HuH-7 (cell line): ENCODE measurements at places on chromosomes 3 and 15.

DNA sequence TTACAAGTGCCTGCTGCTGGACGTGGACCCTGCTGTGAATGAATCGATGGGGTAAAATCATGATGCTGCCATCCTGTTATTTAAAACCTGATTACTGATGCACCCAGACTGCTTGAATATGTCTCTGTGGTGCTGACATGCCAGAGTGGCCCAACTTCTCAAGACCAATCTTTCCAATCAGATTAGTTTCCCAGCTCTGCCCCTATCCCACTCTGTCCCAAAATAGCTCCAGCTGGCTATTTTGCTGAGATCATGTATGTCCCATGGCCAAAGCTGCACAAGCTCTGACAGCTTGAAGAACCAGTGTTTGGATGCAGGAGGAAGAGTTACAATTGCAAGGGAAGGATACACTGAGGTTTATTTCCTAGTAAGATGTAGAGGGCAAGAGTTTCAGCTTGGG, 153.6 kb downstream of the TMEM108 start:
- DNase-seq = no peak

DNA sequence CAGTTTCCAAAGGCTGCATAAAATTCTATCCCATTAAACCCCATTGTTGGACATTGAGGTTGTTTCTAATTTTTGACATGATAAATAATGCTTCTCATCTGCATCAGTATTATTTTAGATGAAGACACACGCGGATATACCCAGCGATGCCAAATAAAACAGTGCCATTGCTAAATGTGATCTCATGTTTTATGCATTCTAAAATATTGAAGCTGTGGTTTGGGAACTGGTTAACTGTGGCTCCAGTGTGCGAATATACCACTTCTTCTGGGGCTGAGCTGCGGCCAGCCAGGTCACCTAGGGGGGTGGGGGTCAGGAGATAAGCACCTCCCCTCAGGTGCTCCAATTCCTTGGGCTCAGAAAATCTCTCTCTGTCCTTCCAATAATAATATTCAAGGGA, 230.0 kb downstream of the ADAMTS9 start:
- DNase-seq = no peak

DNA sequence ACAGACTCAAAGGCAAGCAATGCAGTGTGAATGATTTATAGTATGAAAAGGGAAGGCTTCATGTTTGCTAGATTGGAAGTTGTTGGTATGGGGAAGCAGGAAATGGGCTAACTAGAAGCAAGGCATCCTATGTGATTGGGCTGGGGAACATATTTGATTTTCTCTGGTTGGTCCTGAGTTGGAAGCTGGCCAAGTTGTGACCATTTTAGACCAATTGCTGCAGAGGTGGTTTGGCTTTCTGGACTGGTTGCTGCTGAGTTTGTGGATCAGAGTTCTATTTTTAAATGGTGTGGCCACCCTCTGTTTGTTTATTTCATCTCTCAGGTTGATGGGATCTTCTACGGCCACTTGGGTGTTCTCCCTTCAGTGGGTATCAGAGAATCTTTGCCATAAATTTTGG, 39.7 kb downstream of the NUDT16 start:
- DNase-seq = no peak

- DNase-seq = no peak
Observed at GRCh38 chr15:101054116-101054515, 135.0 kb downstream of the LRRK1 start.

DNA sequence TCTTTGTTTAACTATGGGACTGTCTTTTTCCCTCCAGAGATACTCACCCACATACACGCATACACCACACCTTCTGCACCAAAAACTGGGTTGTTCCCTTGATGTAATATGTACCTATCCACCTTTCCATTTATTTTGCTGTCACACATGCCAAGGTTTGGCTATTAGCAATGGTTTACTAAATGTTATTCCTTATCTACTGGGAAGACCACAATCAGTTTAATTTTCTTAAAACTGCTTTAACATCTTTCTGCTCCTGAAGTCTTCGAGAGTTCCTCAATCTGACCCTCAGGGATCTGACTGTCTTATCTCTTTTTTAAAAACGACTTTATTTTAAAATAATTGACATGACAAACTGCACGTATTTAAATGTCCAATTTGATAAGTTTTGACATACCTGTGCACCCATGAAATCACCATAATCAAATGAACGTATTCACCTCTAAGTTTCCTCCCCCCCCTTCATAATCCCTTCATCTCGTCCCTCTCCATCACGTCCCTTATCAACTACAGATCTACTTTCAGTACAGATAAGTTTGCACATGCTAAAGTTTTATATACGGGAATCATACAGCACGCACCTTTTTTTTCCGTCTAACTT, 805 bp upstream of the TRPM7 start:
- DNase-seq = no peak

- no peak for DNase-seq
Observed at GRCh38 chr3:129195731-129196256, 12.1 kb upstream of the CNBP start.

GRCh38 chr3:103977417-103977816, 1389.3 kb upstream of the ALCAM start:
- no peak for DNase-seq

- DNase-seq = no peak
Observed at GRCh38 chr3:115961380-115961779, 338.1 kb downstream of the GAP43 start.

GRCh38 chr3:146269271-146269670, 18.4 kb upstream of the PLSCR4 start:
- DNase-seq = no peak

DNA sequence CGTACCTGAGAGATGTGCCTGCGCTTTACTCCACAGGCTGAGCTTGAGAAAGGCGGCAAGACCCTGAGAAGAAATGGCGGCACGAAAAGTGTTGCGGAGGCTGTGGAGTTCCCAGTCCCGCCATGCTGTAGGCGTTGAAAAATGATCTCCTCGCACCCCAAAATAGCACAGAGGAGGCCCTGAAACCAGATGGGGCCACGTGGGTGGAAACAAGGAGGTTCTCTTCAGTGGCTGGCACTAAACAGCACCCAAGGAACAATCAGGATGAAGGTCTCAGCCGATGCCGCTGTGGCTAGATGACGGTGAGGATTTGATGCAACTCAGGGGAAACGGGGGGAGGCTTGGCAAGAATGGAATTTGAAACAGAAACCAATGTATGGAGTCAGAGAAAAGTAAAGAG, 57.3 kb downstream of the TMEM212 start:
- no peak for DNase-seq

GRCh38 chr3:190432216-190432615, 17.5 kb downstream of the TMEM207 start:
- DNase-seq = no peak

GRCh38 chr3:157982359-157982758, 123.9 kb downstream of the SHOX2 start:
- DNase-seq = no peak

GRCh38 chr3:16551342-16551976, 38.0 kb upstream of the RFTN1 start:
- DNase-seq = no peak

DNA sequence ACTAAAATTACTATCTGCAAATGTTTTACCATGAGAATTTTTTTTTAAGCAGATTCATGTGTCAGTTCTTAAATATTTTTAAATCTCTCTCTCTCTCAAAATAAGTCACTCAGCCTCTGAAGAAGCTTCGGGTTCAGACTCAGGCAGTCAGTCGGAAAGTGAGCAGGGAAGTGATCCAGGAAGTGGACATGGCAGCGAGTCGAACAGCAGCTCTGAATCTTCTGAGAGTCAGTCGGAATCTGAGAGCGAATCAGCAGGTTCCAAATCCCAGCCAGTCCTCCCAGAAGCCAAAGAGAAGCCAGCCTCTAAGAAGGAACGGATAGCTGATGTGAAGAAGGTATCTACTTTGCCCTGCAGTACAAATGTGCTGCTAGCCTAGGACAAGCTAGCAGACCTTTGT, 24.1 kb downstream of the CHD2 start:
- DNase-seq = no peak

- no peak for DNase-seq
Observed at GRCh38 chr15:67815036-67815592, 10.2 kb upstream of the SKOR1 start.

GRCh38 chr3:133675631-133676335, 14.0 kb upstream of the TOPBP1 start:
- DNase-seq = peak; percentile 68

GRCh38 chr3:70383360-70383831, 71.0 kb upstream of the MDFIC2 start:
- DNase-seq = no peak

- no peak for DNase-seq
Observed at GRCh38 chr15:34206011-34206410, 3.9 kb downstream of the KATNBL1 start.

GRCh38 chr3:16820485-16820884, 64.3 kb upstream of the PLCL2 start:
- no peak for DNase-seq

DNA sequence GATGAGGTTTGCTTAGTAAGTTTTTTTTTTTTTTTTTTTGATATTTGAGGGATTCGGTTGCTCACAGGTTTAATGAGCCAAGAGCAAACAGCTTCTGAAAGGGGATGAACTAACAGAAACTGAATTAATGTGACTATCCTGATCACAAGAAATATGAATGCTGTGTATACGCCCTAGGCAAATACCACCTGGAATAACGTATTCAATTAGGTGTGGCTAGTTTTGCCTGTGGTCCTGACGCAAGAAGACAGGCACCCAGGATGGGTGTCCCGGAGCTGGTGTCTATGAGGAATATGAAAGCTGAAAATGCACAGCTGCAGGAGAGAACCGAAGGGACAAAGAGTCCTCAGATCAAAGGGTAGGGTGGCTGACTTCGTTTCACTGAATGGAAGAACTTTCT, 14.6 kb downstream of the LSG1 start:
- DNase-seq = no peak

GRCh38 chr15:63597821-63598220, 634 bp downstream of the FBXL22 start:
- DNase-seq = no peak

GRCh38 chr3:46143951-46144473, 64.1 kb downstream of the CCR1 start:
- DNase-seq = no peak

- DNase-seq = no peak
Observed at GRCh38 chr3:59240666-59241255, 190.9 kb upstream of the CFAP20DC start.

- DNase-seq = peak; percentile 28
Observed at GRCh38 chr15:66288093-66288492, 5.3 kb upstream of the DIS3L start.

DNA sequence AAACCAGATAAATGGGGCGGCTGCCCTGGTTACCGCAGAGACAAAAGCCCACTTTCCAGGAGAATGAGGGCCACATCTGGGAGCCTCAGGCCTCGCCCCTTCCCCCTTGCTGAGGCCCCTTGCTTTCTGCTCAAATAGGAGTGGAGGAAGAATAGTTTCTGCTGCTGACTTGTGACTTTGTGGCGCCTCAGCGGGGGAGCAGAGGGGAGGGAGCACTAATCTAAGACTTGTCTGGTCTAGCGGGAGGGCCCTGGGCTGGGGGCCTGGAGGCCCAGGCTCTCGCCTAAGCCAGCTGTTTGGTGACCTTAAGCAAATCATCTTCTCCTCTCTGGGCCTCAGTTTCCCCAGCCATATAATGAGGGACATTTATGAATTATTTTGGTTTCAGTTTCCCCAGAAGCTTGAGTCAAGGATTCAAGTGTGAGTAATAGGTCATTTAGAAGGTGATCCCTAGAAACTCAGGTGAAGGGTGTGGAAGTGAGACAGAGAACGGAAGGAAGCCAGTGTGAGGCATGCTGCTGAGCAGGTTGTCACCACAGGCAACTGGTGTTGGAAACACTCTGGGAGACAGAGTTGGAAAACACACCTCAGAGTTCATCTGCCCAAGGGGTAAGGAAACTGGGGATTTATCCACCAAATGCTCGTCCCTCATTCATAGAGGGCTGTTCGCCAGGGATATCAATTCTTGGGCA, 25.9 kb upstream of the SMAD3 start:
- DNase-seq = no peak

- DNase-seq = no peak
Observed at GRCh38 chr3:94453864-94454263, 391.0 kb downstream of the NSUN3 start.

DNA sequence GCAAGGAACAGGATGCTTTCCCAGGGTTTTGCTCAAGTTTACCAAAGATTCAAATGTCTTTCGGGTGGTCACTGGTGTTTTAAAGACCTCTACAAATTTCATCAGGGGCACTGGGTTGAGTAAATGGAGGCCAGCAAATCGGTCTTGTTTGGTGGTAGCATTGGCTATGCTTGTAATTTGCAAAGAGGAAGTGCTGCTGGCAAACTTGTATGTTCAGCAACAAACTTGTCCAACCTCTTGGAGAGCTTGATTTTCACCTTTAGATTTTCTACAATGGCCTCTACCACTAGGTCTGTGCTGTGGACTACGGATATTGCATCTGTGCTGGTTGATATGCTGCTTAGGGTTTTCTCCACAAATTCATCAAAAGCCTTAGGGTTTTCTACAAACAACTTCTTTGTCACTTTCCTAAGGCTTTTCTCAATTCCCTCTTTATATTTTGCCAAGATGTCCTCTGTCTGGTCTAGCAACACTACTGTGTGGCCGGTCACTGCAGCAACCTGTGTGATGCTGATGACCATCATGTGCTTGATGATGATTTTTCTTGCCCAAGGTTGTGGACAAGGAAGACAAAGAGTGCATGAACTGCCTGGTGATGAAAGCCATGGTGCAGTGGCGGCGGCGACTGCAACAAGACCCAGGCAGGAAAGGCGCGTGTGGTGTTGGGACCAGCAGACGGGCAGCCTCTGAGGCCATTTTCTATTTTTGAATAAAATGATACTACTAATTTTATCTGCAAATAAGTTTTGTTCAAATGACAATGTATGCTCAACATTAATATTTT, 50.8 kb downstream of the RFX7 start:
- DNase-seq = no peak

- no peak for DNase-seq
Observed at GRCh38 chr15:66730168-66731021, 28.4 kb downstream of the SMAD6 start.

- DNase-seq = no peak
Observed at GRCh38 chr15:82680200-82681102, 29.2 kb downstream of the AP3B2 start.

DNA sequence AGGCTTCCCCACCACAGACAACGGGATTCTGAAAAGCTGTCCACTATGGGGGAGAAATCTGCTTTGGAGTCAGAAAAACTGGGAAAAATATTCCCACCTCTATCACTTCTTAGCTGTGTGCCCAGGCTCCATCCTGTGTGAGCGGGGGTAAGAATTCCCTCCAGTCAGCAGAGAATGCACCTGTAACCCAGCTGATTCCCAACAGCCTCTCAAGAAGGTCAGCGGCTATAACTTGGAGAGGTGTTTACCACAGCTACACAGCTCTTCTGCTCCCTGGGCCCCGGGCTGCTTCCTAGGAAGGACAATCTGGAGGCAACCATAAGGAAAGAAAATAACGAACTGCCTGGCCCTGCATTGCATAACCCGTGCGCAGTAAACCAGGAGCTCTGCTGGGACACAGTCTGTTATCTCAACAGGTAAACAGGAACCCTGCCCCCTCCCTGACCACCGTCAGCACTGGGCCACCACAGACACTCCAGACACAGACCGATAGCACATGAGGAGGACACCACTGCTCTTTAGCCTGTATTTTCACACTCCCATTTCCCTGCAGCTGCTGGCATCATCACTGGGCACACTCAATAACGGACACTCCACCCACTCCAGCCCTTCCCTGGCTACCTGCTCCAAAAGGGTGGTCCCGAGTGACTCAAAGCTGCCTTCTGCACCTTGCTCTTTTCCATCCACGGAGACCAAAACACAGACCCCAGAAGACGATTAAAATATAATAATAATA, 2.1 kb downstream of the RAB43 start:
- DNase-seq = peak; percentile 86
